ENCODE measurements at places on chromosomes 6 and 20.

DNA sequence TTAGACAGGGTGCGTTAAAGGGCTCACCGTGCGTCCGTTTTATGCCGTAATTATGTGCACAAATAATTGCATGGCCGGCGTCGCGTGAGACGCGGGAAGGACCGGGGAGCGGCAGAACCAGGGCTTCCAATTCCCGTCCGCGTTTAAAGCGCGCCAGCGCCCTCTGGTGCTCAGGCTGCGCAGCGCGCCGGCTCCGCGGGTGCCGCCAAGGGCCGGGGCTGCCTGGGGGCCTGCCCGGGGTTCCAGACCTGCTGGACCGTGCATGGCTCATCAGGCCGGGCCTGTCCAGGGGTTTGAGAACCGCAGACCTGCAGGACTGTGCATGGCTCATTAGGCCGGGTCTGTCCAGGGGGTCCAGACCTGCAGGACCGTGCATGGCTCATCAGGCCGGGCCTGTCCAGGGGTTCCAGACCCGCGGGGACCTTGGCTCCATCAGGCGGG, 369.0 kb downstream of the THBS2 start:
- DNase-seq = peak; percentile 63

DNA sequence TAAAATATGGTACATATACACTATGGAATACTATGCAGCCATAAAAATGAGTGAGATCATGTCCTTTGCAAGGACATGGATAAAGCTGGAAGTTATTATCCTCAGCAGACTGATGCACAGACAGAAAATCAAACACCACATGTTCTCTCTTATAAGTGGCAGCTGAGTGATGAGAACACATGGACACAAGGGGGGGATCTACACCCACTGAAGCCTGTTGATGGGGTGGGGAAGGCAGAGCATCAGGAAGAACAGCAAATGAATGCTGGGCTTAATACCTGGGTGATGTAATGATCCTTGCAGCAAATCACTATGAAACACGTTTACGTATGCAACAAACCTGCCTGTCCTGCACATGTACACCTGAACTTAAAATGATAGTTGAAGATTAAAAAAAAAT, 71.3 kb downstream of the MANEA start:
- DNase-seq = no peak

DNA sequence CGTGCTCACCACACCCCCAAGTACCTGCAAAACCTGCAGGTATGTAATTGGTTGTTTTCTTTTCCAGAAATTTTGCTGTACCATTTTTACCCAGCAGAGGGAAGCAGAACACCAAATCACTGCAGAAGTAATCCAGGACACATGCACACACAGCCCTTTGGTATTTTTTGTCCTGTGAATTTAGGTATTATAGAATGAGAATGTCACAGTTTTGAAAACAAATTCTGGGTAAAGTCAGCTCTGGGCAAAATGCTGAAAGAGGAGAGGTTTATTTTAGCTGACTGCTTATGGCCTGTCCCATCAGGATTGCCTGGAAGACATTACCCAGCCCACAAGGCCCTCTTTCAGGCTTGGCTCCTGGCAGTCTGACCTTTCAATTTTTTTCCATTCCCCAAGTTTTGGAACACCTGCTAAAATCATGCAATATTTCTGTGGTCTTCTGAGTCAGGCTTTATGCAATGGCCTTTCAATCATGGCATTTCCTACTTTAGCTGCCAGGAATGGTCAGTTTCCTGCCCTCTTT, 3.5 kb upstream of the EFHC1 start:
- no peak for DNase-seq

DNA sequence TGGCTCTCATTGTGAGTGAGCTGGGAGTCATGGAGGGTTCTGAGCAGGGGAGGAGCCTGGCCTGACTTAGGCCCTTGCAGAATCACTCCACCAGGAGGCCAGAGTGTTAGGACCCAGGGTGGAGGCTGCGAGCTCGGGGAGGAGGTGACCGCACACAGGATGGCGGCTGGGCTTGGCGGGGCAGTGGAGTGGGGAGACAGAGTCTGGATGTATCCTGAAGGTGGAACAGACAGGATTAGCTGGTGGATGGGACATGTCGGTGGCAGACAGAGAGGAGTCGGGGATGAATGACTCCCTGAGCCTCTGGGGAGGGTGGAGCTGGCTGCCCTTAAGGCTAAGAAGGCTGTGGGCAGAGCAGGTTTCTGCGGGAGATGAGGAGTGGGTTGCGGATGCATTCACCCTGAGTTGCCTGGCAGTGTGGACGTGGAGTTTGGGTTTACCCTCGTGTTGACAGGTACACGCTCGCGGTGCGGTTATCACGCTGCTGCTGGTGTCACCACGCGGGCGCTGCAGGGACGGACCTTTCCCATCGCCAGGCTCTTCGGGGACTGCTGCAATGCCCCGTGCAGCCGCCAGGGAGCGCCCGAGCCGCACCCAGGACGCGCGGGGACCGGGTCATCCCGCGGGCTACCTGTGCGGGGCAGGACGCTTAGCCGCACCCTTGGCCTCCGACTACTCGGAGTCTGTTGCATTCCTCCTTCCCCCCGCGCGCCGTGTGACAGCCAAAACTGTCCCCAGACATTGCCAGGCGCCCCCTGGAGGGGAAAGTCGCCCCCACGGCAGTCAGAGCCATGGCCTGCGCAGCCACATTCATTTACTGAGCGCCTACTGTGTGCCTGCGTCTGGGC, 43.0 kb upstream of the PTGIS start:
- DNase-seq = peak; percentile 43

- no peak for DNase-seq
Measured at GRCh38 chr6:30855429-30856075, 28.8 kb upstream of the DDR1 start.

- DNase-seq = no peak
Measured at GRCh38 chr20:53050338-53050737, 78.2 kb downstream of the TSHZ2 start.

- DNase-seq = no peak
Measured at GRCh38 chr6:100134703-100135102, 140.7 kb upstream of the MCHR2 start.

- DNase-seq = no peak
Measured at GRCh38 chr20:10125757-10126156, 91.0 kb downstream of the ANKEF1 start.

DNA sequence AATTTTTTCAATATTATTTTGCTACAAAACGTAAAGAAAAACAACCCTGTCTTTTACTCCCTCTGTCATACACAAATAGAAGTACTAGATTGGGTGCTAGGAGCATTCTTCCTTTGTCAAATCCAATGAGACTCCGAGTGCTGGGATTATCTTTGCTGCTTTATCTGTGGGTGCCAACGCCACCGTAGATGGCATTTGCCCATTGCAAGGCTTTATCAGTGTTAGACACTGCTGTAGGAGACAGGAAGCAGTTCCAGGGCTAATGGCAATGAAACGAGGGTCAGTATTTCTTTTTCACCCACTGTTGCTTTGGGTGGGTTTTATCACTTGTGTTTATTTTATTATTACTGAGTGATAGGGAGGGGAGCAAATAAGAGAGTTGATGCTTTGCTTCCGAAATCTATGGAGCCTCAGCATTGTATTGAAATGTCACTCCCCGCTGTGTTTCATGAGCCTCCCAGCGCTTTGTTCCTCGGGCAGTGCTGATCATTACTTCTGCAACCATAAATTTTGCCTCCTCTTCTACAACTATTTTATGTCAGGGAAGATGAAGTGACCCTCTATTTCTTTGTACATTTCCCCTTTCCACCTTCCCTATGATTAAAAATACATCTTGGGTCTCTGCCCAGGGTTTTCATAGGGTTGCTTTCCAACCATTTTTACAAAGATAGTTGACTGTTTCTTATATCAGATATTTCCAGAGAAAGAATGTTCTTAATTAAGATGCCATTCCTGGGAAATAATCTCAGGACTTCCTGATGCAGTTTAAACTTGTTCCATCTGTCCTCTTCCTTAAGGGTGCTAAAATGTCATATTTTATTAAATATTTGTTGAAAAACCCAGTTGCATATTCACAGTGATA, 86.7 kb upstream of the LAMP5 start:
- DNase-seq = no peak

- no peak for DNase-seq
Measured at GRCh38 chr6:119334535-119335264, 14.9 kb downstream of the MAN1A1 start.

- no peak for DNase-seq
Measured at GRCh38 chr6:49913636-49914375, 47.5 kb upstream of the CRISP1 start.

GRCh38 chr6:71446057-71446456, 157.4 kb downstream of the OGFRL1 start:
- no peak for DNase-seq

GRCh38 chr20:14622796-14623195, 285.4 kb upstream of the FLRT3 start:
- DNase-seq = no peak

DNA sequence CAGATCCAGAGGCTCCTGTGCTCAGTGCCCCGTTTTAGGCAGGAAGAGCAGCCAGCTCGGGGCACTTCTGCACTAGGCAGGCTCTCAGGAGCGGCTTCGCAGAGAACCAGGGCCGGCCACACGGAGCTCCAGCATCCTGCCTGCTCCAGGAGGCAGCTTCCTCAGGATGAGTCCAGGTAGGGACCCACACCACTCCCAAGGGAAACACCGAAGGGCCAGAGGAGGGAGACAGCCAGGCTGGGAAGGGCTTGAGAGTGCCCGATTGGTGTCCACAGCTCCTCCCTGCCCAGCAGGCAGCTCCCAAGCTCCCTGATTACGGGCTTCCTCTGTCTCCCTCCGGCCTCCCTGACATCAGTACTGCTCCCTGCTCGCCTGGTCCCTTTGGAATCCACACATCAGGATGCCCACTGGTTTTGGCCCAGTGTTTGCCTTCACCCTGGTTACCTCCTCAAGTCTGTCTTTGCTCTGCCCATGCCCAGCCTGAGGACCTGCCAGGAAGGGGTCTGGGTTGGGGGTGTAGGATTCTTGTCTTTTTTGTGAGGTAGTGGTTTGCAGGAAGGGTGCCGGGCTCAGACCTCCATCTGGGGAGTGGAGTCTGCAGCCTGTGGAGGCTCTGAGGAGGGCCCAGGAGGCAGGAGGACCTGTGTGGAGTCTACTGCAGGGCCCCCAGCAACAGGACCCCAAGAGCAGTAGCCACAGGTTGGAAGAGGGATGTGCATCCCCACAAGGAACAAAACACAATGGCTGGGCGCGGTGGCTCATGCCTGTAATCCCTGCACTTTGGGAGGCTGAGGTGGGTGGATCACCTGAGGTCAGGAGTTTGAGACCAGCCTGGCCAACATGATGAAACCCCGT, 11.2 kb upstream of the PYGB start:
- no peak for DNase-seq

- no peak for DNase-seq
Measured at GRCh38 chr6:21496706-21497105, 96.8 kb upstream of the SOX4 start.

- DNase-seq = no peak
Measured at GRCh38 chr6:26350858-26351543, 14.0 kb upstream of the BTN3A2 start.

GRCh38 chr20:51650685-51651134, 108.2 kb upstream of the NFATC2 start:
- no peak for DNase-seq

- no peak for DNase-seq
Measured at GRCh38 chr20:22430154-22430745, 154.1 kb downstream of the FOXA2 start.

DNA sequence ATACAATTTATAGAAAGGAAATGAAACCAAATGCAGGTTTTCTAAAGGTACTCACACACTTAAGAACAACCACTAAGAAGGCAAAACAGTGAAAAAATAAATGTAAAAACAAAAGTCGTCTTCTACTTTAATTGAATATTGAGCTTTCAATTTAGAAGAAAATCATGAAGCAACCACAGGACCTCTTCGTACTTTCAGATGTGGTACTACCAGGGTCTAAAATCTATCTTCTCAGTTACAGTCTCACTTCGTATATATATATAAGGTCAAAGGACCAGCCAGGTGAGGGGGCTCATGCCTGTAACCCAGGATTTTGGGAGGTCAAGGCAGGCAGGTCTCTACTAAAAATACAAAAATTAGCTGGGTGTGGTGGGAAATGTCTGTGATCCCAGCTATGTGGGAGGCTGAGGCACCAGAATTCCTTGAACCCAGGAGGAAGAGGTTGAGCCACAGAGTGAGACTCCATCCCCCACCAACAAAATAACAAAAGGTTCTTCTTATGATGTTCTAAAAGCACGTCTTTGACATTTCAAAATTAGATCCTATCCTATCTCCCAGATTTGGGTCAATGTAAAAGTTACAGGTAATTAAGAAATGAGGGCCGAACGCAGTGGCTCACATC, 12.5 kb downstream of the ROMO1 start:
- no peak for DNase-seq

GRCh38 chr6:149448821-149449453, 35.9 kb downstream of the ZC3H12D start:
- no peak for DNase-seq

- DNase-seq = no peak
Measured at GRCh38 chr6:149168968-149169367, 148.5 kb upstream of the TAB2 start.

DNA sequence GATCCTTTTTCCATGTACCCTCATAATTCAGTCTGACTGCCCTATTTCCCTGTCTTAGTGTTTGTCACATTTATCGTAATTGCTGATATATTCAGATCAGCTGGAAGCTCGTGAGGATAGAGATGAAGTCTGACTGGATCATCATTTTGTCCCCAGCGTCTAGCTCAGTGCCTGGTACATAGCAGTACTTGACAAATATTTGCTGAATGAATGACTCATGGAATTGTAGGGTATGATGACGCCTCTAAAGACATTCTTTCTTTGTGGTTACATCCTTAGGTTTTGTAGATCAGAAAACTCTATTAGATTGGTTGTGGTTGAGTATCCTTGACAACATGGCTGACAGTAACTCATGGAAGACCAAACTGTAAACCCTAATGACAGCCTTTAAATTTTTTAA, 68.9 kb downstream of the MTHFD1L start:
- DNase-seq = no peak

- no peak for DNase-seq
Measured at GRCh38 chr20:10492065-10492464, 57.0 kb downstream of the SLX4IP start.

DNA sequence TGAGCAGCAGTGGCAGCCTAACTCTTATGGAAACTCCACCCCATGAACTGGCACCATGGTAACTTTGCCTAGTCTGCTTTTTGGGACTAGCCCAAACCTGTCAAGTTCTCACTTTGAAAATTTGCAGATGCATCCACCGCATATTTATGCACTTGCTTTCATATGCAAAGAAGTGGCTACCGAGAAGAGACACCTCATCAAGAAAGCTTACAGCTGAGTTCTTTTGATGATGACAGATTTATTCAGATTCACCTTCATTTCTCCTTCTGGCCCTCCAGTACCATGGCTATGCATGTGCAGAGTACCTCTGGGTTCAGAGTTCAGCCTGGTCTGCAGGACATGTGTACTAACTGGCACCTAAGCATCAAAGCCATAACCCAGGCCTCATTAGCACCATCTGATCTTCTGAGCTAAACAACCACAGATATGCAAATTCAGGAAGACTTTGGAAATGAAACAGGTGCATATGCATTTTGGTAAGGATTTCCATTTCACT, 154.3 kb upstream of the TENT5A start:
- no peak for DNase-seq

Data from stimulated activated CD8-positive, alpha-beta memory T cell treated with anti-CD3 and anti-CD28 coated beads, Interleukin-4, amount 100 ng/mL, for 1 hour (primary cell).